ENCODE measurements at places on chromosomes 3 and 15.
A peak's percentile ranks its signal among the peaks of the same experiment; 100 is the strongest.

- no peak for DNase-seq
Measured at GRCh38 chr3:67653425-67654098, 850 bp downstream of the SUCLG2 start.

DNA sequence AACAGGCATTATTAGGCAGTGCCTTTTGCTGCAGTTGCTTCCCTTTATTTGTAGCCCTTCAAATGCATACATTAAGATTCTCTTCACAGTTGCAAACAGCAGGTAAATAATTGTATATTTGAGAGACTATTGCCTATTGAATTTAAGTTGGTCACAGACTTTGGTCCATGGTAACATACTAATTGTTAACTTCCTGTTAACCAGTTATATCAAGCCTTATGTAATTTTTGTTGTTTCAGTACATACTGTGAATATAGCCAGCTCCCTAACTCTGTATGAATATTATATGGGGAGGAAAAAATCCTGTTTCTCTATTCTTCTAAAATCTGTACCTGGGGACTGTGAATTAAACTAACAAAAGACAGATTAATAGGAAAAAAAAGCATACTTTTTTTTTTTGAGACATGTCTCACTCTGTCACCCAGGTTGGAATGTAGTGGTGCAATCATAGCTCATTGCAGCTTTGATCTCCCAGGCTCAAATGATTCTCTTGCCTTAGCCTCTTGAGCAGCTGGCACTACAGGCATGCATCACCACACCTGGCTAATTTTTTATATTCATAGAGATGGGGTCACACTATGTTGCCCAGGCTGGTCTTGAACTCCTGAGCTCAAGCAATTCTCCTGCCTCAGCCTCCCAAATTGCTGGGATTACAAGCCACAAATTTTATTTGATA is 53.2 kb downstream of the CHL1 start:
- no peak for DNase-seq

- no peak for DNase-seq
Measured at GRCh38 chr15:79849789-79850188, 47.0 kb downstream of the MTHFS start.

DNA sequence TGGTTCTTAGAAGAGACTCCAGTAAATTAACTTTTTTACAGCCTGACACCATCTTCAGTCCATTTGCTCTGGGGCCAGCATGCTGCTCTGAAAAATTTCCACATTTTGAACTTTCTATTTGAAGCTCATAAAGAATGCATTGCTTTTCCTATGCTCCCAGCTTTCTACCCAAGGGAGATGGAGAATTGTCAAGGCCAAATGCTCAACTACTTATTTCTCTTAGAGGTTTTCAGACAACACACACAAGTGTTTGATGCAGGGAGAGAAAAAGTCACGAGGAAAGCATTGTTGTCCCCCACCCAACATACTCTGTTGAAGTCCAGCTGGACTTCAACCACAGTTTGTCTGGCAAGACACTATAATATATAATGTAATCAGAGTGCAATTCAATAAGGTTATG is 100.3 kb upstream of the CADPS start:
- no peak for DNase-seq

DNA sequence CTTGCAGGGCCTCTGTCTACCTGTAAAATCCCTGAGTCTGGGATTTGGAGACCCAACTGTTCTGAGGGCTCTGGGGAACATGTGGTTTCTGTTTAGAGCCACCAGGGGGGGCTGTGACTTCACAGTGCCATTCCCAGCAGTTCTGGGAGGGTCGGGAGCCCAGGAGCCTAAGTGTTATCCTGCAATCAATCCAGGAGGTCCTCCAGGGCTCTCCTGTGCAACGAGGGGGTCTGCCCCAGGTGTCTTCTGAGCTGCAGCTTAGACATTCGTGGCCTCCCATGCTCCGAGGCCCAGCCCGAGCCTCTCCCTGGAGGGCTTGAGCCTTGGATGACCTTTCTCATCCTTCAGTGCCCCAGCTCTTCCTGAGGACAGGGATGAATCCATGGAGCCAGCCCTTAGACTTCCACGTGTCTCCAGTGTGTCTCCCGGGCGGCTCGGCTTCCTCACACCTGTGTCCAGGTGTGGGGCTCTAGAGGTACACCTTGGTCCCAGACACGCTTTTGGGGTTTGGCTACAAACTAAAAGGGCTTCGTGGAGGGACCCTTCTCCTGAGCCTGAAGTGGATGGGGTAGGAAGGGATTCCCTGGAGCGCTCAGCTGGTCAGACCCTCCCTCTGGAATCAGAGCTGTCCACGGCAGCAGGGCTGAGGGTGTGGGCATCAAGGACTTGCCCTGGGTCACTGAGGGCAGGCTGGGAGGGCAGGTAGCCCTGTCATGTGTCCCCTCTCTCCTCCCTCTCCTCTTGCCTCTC is 20.3 kb upstream of the ABTB1 start:
- DNase-seq: peak; percentile 59

- no peak for DNase-seq
Measured at GRCh38 chr3:45644063-45644790, 45.0 kb upstream of the SACM1L start.

DNA sequence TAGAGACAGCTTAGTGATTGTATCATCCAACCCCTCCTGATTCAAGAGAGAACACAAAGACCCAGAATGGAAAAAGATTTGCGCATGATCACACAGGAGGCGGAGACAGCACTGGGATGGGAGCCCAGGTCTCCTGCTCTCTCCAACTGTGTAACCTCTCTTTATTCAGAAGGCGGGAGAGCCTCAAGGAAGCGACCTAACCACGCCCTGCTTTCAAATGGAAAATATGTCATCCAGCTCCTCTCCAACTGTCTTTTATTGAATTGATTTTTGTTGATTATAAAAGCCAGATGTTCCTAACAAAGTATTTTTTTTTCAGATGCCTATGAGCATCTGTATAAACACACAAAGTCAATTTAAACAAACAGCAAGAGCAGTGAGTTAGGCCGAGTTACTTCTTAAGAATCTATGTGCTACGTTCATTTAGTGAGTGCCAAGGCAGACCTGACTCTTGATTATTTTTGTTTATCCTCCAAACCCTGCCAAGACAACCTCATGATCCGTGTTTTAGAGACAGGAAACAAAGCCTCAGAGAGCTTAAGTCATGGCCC is 74.5 kb downstream of the BFSP2 start:
- no peak for DNase-seq

- no peak for DNase-seq
Measured at GRCh38 chr3:11720304-11720898, 76.7 kb upstream of the VGLL4 start.

DNA sequence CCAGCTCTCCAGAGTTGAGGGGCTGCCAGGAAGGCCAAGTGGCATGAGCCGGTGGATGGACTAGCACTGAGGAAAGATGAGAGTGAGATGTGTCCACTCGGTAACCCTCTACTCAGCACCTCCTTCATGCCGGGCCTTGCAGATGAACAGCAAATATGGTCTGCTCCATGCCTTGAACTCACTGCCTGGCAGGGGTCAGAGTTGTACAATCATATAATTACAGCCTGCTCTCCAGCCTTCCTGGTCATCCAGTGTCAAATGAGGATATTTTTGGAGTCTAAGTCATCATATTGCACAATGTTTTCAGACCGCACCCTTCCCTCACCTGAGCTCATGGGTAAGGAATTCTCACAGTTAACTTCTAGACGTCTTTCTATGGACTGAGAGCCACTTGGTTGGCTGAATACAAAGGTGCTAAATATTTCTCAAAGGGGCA is 4.9 kb downstream of the MGLL start:
- DNase-seq: no peak

- DNase-seq: no peak
Measured at GRCh38 chr3:44055951-44056350, 185.7 kb upstream of the TOPAZ1 start.

GRCh38 chr3:187640569-187641059 is 29.6 kb downstream of the SST start:
- no peak for DNase-seq

DNA sequence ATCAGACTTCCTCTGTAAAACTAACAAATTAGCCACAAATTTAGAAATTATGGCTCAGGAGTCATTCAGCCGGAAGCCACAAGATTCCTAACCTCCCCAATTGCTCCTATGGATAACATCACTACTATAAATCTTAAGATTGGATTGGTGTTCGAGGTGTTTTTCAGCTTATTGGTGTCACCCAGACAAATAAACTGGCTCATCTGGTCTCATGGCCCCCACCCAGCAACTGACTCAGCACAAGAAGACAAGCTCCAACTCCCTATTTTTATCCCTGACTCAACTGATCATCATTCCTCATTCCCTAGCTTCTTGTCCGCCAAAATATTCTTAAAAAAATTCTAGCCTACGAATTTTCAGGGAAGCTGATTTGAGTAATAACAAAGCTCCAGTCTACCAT is 135.1 kb upstream of the STRIT1 start:
- DNase-seq: no peak

GRCh38 chr15:31013863-31014607 is 22.6 kb upstream of the MTMR10 start:
- DNase-seq: no peak
